Astrocyte of the spinal cord (primary cell): ENCODE measurements at places on chromosomes 1 and 21.
A peak's percentile ranks its signal among the peaks of the same experiment; 100 is the strongest.

GRCh38 chr1:244090645-244091044, 39.6 kb downstream of the ZBTB18 start:
- DNase-seq: no peak

- no peak for DNase-seq
These were observed 23.8 kb upstream of the LYPD8 start for GRCh38 chr1:248779350-248779749.

DNA sequence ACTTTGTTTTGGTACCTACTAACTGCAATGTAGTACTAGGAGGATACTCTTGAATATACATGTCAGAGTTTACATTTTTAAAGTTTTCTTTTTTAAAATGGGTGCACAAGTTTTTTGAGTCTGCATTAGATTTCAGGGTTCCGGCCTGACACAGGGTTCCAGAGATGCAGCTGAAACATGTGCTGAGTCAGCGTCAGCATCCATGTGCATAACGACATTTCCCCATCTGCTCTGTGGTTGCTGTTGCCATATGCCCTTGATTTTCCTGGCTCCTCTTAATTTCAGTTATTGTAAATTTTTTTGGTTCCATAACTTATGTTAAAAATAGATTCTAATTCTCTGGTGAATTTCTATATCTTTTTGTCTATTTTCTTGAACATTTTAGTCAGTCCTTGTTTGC, 12.3 kb upstream of the METTL13 start:
- no peak for DNase-seq

- no peak for DNase-seq
These were observed 30.7 kb downstream of the CD58 start for GRCh38 chr1:116540088-116540487.

DNA sequence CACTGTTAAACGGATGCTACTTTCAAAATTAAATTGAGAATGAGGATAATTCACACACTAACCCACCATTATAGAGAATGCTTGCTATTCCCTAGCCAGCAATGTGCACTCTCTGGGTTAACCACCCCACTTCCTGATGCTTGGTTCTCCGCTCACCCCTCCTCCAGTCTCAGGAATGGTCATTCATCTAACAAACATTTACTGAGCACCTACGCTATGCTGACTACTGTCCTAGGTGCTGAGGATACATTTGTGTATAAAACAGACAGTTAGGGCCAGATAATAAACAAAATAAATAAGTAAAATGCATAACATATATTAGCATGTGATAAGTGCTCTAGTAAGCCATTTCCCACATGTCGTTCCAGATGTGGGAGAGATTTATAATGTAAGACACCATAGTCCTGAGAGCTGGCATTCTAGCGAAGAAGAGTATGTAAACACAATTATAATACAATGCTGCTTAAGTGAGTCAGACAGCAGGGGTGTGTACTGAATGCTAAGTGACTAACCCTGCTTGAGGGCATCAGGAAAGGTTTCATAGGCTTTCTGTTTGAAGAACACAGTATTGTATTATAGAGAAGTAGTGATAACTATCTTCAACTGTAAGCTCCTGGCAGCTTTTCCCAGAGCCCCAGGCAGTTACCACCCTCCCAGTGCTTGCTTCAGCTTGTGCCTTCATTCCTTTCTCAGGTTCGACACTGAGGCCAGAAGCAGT, 126.7 kb upstream of the CACHD1 start:
- peak; percentile 29 for DNase-seq

GRCh38 chr1:101309334-101310311, 72.8 kb downstream of the S1PR1 start:
- DNase-seq: peak; percentile 55

GRCh38 chr1:53286955-53287354, 40.9 kb downstream of the LRP8 start:
- no peak for DNase-seq
